Pulmonary artery endothelial cell (primary cell): ENCODE measurements at places on chromosomes 12 and 14. TPM values are rescaled to one million over a fixed set of nuclear protein-coding genes. Genes with fewer than 3 reads are reported as not detected.

EFS gene
- not detected in 2 replicates for total RNA-seq

UNC119B gene
- total RNA-seq = 26.1 and 29.1 TPM in 2 replicates

CEBPE gene
- total RNA-seq = not detected in 2 replicates

TC2N gene
- total RNA-seq = 0.07 TPM in 1 of 2 replicates, not detected in the other

FGD4 gene
- 25.6 and 30.4 TPM in 2 replicates for total RNA-seq

SDR9C7 gene
- not detected in 2 replicates for total RNA-seq

RERGL gene
- not detected in 2 replicates for total RNA-seq

VPS37B gene
- 10.6 and 15.7 TPM in 2 replicates for total RNA-seq

PLEKHG7 gene
- total RNA-seq = 0.07 TPM in 1 of 2 replicates, not detected in the other

ACSM4 gene
- not detected in 2 replicates for total RNA-seq

FGF6 gene
- total RNA-seq = not detected in 2 replicates

PLCZ1 gene
- total RNA-seq = 0.20 TPM in 1 of 2 replicates, not detected in the other

ASB2 gene
- not detected in 2 replicates for total RNA-seq

C3AR1 gene
- total RNA-seq = 0.26 and 0.28 TPM in 2 replicates

DNA sequence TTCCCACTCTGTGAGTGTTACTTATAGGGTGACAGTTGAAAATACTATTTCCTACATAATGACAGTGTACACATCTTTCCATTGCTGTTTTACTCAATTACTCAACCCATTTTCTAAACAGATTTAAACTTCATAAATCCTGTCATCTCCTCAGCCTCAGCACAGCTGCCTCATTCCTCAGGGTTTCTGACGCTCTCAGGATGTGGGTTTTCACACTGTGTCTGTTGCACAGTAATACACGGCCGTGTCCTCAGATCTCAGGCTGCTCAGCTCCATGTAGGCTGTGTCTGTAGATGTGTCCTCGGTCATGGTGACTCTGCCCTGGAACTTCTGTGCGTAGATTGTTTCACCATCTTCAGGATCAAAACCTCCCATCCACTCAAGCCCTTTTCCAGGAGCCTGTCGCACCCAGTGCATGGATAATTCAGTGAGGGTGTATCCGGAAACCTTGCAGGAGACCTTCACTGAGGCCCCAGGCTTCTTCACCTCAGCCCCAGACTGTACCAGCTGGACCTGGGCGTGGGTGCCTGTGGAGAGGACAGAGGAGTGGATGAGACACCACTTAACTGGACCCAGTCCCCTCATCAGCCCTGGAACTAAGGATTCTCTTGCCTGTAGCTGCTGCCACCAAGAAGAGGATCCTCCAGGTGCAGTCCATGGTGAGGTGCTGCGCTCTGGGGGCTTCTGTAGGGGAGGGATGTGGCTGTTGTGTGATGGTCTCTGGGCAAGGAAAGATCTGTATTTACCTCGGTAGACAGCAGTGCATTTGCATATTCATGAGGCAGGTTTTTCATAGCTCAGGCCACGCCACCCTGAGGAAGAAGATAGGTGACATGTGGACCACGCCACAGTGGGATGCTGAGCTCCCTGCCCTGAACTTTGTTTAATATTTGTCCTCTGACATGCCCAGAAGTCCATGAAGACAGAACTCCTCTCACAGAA lies 750.2 kb downstream of the TMEM121 start:
- no peak for DNase-seq

DNA sequence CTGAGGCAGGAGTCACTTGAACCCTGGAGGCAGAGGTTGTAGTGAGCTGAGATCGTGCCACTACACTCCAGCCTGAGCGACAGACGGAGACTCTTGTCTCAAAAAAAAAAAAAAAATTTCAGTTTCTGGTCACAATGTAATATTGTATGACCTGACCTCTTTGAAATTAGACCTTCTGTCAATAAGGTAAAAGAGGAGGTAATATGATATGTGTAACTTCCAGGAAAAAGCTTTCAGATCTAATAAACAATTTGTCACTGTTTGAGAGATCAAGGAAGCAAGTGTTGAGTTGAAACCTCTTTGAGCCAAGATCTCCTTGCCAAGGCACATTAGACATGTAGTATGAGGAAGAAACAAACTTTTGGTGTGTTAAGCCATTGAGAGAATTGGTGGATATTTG lies 101.7 kb upstream of the ATF7IP start:
- no peak for DNase-seq

DNA sequence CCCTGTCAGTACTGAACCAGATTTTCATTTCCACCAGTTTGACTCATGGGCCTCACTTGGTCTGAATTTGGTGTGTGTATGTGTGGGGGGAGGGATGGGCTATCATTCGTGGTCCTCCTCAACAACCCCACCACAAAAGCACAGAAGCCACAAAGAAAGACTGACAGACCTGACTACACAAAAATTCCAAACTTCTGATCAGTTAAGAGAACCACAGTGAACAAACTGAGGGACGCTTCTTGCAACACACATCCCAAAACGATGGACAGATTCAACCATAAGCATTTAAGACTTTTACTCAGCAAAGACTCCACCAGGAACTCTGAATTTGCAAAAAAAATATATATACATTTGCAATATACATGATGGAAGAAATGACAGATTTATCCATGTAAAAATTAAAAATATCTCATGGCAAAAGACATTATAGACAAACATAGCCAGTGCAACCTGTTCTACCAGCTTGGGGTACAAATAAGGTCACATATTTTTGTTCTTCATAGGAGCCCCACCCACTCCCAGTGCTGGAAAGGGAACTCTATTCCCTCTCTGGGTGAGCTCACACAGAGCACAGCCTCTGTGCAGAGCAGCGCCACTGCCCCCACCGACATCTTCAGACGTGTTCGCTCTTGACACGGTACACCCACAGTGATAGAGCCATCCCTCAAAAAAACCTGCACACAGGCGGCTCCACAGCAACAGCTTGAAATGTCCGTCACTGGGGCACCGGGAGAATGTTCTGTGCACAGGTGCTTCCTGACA lies 49.7 kb downstream of the JAG2 start:
- DNase-seq = no peak

GRCh38 chr14:71588576-71589215 lies 343.5 kb upstream of the RGS6 start:
- DNase-seq = no peak

GRCh38 chr12:6198556-6198955 lies 1.6 kb upstream of the CD9 start:
- no peak for DNase-seq

GRCh38 chr12:5059358-5059757 lies 15.7 kb downstream of the KCNA5 start:
- no peak for DNase-seq

DNA sequence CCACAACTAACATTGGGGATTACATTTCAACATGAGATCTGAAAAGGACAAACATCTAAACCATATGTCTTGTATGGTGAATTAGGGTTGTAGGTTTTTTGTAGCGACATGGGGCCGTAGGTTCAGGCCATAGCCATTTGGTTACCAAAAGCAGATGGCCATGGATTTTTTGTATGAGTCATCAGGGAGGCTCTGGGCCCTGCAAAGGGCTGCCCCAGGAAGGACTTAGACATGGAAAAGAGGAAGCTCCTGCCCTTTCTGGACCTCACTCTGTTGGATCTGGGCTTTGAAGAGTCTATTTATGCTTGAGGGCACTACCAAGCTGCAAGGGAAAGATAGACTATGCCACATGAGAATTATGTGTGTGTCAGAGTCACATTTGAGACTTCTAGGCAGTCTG lies 89.3 kb upstream of the DHRS4 start:
- DNase-seq = no peak

GRCh38 chr14:62921466-62921865 lies 123.8 kb downstream of the KCNH5 start:
- no peak for DNase-seq

- DNase-seq = no peak
These were observed 2.8 kb downstream of the CKB start for GRCh38 chr14:103519837-103520212.

DNA sequence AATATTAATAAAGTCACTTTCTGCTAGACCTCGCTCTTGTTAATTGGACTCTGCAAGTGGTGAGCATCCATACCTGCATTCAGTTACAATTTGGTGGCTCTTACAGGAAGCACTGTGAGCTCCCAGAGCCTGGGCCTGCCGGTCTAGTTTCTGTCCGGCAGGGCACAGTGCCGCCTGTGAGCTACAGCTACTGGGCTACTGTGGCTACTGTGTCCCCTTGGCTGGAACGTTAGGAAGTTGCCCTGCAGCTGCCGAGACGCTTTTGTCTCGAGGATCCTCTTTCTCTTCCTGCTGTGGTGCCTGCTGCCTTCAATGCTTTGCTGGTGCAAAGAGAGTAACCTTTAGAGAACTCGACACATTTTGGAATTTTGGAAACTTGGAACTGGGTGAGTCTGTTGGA lies 44.6 kb upstream of the PTGDR start:
- no peak for DNase-seq

DNA sequence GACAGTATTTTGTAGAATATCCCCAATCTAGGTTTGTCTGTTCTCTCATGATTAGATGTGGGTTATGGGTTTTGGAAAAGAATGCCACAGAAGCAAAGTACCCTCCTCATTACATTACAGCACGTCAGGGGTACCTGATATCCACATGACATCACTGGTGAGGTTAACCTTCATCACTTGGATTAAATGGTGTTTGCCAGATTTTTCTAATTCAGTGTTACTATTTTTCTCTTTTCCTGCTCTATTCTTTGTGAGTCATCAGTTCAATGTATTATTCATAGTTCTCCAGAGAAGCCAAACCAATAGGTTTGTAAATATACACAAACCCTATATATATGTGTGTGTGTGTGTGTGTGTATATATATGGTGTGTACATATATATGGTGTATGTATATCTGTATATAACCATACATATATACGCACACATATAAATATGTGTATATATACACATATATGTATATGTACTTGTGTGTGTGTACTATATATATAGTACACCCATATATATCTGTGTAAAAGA lies 131.4 kb downstream of the LMNTD1 start:
- no peak for DNase-seq

DNA sequence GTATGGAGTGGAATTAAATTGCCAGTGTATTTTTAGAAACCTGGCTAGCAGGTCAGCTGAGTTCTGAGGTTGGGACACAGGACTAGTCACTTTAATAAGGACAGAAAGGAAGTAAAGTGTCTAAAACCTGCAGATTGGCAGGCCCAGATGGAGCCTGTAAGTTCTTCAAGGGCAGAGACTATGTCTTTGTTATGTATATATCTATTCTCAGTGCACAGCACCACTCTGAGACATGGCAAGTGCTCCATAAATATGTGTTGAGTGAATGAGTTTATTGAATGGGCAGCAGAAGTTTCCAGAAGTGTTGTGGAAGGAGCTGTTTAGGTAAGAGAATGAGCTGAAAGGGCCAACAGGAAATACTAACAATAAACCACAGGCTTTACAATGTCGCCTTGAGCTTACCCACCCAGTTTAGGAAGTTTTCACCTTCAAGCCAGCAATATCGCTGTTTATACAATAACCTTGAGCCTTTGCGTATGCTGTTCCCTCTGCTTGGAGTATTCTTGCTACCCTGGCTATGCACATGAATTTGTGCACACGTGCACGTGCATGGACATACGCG lies 109.5 kb upstream of the TMPO start:
- DNase-seq = no peak

- no peak for DNase-seq
These were observed 597 bp downstream of the SVOP start for GRCh38 chr12:109020146-109020795.

- no peak for DNase-seq
These were observed 164.5 kb upstream of the DYRK2 start for GRCh38 chr12:67483871-67484554.
